ENCODE measurements at places on chromosomes 6 and 20.

- no peak for DNase-seq
Measured at GRCh38 chr6:163263998-163264661, 150.4 kb upstream of the QKI start.

GRCh38 chr20:3804254-3804751, 8.2 kb downstream of the CDC25B start:
- DNase-seq = no peak

- no peak for DNase-seq
Measured at GRCh38 chr6:88216182-88216581, 50.0 kb upstream of the CNR1 start.

GRCh38 chr6:33677143-33677660, 34.3 kb downstream of the UQCC2 start:
- DNase-seq = no peak

- DNase-seq = no peak
Measured at GRCh38 chr6:143236151-143236798, 175.6 kb downstream of the AIG1 start.

DNA sequence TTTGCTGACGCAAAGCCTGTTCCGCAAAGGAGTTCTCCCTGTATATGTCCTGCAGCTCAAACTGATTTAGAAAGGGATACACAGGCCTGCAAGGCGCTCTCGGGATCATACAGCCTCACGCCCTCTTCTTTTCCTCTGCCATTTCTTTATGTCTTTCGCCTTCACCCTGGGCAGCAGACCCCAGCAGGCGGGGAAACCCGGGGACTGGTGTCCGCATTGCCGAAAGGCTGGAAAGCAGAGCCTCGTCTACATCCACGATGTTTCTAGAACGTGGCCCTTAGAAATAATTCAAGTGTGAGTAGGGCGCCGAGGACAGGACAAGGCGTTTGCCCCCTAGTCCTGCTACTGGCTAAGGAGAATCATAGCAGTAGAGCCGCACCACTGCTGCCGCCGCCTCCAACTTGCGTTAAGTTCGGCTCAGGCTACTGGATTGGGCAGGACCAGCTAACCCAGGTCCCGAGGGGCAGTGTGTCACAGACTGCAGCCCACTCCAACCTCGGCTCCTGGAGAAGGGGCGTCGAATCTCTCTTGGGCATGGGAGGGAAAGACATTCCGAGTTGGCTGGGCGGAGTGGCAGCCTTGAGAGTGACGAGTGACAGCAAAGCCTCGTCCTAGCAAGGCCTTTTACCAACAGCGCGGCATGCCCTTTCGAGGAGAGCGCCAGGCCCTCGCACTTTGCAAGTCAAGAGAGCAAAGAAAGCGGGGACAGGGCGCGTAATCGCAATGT, 2.6 kb upstream of the TBX18 start:
- DNase-seq = no peak

DNA sequence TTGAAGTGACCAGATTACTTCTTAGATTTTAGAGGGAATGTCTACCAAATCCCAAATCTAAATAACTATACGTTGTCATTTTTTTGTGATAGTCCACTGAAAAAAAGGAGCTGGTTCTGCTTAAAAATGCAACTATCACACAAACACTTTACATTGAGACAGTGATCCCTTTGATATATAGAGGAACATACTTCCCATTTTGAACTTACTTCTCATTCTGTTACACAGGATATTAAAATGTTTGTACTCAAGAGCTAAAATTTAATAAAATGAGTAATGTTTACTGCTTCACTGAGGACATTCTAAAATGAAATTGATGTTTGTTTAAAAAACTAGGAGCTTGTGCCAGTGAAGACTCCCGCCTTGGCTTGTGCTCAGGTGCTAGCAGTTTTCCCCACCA, 174.1 kb downstream of the CARMIL1 start:
- no peak for DNase-seq

DNA sequence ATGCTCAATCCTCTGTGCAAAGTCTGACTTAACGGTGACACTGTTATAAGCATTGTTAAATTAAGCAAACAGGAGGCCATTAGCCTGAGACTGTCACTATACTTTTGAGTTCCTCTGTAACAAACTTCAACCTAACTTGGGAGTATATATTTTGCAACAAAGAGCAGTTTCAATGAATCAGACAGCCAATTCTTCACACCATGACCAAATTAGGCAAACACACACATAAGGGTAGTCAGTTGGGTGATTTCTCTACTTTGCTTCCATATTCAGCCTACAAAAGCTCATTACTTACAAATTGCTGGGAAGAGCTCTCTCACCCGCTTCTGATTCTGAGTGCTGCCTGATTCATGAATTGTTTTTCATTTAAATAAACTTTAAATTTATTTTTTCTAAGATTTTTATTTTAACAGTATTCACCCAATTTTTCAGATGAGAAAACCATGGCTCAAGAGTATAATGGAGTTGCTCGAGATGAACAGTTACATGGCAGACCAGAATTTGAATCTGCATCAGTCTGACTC, 60.5 kb downstream of the HACE1 start:
- no peak for DNase-seq

- DNase-seq = no peak
Measured at GRCh38 chr6:109609737-109610136, 81.3 kb downstream of the AK9 start.

DNA sequence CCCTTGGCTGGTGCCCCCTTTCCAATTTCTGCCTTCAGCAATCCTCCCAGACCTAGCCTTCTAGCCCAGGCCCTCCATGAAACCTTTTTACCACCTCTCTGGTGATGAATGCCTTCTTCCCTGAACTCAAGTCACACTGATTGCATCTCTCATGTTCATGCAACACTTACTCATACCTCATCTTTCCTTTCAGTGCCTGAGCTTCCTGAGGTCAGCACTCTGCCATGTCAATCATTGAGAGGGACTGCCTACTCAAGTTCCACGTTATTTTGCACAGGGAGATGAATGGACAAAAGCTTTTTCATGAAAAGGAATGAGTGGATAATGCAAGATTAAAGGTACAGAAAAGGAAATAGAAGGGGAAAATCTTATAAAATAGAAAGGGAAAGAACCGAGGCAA, 60.1 kb upstream of the PLEKHG1 start:
- DNase-seq = no peak

GRCh38 chr6:24643920-24644319, 2.1 kb downstream of the KIAA0319 start:
- DNase-seq = no peak

DNA sequence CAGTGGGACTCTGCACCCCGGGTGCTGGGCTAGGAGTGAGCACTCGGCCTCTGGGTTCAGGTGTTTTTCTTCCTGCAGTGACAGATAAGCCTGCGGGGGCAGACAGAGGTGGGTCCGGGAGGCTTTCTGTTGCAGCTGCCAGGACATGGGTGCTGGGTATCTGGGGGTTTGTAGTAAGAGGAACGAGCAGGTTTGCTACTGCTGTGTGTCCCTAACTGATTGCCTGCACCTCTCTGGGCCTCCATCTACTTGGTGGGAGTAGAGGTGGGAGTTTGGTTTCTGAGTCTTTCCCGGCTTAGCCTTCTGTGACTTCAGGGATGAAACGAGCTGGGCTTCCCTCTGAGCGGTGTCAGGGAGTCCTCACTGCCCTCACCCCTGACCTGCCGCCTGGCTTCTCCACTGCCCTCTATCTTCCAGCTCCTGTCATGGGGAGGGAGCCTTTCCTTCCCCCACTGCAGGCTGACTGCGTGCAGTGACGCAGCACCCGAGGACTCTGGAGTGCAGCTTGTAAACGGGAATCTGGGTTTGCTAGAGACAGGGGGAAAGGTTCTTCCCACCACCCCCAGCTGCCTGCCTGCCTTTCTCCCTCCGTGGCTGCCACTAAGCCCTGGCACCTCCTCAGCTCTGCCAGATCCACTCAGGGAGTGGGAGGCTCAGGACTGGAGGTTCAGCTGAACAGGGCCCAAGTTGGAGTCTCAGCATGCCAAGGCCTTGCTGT, 6.7 kb downstream of the DLGAP4 start:
- DNase-seq = no peak

DNA sequence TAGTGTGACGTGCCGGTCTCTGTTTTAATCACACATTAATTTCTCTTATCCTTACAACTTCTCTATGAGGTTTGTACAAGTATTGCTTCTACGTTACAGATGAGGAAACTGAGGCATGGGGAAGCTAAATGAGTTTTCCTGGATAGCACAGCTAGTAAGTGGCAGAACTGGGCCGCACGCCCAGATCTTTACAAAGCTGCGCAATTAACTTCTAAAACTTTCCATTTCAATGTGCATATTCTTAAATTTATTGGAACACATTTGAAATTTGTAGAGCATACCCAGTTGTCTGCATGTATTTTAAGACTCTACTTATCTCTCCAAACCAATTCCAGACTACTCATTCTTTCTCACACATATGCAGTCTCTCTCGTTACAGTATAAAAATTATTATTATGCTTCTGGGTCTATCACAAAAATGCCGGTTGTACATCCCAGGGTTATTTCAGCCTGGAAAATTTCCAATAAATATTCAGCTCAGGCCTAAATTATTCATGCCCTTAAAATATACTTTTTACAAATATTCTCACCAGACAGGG, 10.2 kb upstream of the PERP start:
- no peak for DNase-seq

- DNase-seq = peak; percentile 80
Measured at GRCh38 chr6:31834367-31835250, 7.1 kb downstream of the HSPA1B start.

DNA sequence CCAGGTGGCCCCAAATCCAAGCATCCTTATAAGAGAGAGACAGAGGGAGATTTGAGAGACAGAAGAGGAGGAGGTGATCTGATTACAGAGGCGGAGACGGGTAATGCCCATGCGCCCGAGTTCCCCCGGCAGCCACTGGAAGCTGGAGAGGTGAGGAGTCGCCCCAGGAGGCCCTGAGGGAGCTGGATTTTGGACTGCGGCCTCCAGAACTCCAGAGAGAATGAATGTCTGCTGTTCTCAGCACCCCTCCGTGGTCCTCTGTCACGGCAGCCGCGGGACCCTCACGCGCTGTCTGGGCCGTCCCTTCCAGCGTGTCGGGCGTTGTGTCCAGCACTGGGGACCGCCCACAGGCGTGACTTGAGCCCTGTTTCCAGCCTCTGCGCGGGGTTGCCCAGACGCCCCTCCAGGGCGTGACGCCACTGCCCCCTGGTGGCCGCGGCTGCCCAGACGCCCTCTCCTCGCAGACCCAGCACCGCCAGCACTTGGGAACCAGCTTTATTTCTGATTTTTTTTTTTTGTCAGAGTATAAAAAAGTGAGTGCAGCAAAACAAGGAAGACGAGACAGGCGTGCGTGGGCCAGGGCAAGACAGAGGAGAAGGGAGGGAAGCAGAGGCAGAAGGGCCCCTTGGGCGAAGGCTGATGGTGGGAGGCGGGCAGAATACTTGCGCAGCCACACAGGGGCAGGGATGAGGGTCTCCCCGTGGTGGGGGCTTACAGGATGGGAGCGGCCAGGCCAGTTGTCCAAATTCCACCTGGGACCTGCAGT, 4.1 kb upstream of the ZNF512B start:
- DNase-seq = peak; percentile 79

- DNase-seq = no peak
Measured at GRCh38 chr6:160160450-160160849, 38.8 kb downstream of the SLC22A1 start.

Data from activated naive CD4-positive, alpha-beta T cell treated with Interleukin-2 at 50 U/mL for 16 hours (primary cell).